ENCODE measurements at places on chromosomes 2 and 18.

- no peak for DNase-seq
These were observed 75.5 kb downstream of the DDX1 start for GRCh38 chr2:15666861-15667808.

- peak; percentile 22 for DNase-seq
These were observed 894.5 kb upstream of the POU3F3 start for GRCh38 chr2:103959174-103960128.

GRCh38 chr2:170477630-170478029 is 237.5 kb upstream of the SP5 start:
- no peak for DNase-seq

DNA sequence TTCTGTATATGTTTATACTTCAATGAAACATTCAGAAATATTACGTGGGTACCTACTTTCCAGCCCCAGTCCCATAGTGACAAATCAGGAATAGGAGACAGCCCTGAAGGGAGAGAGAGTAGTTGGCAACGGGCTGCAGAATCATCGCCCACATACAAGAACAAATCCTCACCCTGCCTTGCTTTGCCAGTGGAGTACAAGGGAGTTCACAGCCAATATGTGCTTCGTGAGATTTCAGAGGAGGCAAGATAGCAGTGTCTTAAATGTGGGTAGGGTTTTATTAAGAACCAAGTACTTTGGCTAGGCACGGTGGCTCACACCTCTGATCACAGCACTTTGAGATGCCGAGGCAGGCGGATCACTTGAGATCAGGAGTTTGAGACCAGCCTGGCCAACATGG is 40.3 kb upstream of the PKDCC start:
- no peak for DNase-seq

DNA sequence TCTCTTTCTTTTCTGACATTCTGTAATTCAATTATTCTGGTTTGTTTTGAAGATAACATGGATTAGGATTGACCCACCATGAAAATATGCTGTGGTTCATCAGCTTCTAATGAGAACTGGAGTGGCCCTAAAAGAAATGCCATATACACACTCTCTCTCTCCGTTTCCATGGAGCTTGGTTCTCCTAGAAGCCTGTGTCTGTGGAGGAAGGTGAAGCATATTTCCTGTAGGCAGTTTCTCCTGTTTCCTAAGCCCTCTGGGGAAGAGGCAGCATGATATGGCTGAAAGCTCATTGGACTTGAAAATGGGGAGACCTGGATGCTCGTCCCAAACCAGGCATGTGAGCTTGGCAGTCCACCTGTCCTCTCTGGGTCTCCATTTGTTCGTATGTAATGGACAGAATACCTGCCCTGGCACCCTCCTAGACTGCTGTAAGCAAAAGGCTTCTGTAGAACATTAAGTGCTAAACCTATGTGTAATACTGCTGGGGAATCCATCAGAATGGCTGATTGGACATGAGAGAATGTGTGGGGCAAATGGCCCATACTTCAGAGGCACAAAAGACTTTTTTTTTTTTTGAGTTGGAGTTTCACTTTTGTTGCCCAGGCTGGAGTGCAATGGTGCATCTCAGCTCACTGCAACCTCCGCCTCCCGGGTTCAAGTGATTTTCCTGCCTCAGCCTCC is 75.3 kb upstream of the PPP1CB start:
- DNase-seq, result no peak

DNA sequence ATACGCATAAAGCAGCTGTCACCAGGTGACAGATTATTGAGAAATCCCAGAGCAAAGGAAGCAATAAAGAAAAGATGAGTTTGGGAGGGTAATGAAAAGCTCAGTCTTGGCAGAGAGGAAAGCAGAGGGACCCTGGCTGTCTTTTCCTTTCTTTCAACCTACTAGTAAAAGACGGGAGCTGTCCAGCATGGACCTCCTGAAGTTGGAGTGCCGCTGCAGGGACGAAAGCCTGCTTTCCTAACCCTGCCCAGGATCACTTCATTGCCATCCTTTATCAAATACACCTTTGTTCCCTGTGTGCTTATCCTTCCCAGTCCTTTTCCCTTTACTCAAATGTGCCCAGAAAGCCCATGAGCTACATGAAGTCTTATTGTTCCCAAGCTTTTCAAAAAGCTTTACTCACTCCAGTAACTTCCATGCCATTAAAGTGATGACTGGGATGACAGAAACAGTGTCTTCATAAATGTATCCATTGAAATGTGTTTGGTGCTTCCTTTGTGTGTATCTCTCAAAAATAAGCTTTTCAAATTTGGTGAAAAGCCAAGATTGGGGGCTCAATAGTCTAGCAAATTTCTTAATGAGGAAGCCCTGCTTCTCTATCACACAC is 3.7 kb upstream of the SPR start:
- DNase-seq, result no peak

- DNase-seq, result no peak
These were observed 141.0 kb downstream of the GLI2 start for GRCh38 chr2:120876526-120877280.
